GM12878 (cell line): ENCODE measurements at places on chromosomes 6 and 20. TPM values are rescaled to one million over a fixed set of nuclear protein-coding genes. Genes with fewer than 3 reads are reported as not detected.

DNA sequence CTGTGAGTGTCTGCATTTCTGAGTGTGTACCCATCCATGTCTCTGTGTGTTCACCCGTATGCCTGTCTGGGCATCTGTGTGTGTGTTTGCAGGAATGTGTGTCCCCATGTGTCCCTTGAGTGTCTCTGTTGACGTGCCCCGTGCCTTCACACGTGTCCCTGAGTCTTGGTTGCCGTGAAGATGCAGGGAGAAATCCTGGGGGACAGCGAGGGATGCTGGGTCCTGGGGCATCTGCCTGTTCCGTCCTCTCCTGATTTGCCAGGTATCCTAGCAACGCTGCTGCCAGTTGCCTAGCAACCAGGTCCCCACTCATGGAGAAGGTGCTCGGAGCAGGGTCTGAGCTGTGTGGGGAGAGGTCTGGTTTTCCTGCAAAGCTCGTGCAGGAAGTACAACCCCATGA lies 6.0 kb upstream of the LKAAEAR1 start:
- no peak overlapping the region for H3K27ac ChIP-seq
- no peak for DNase-seq

GRCh38 chr6:117919775-117920729 lies 13.0 kb downstream of the SLC35F1 start:
- no peaks in the 10 kb centered on the region for H3K4me1 ChIP-seq
- DNase-seq = no peak
- H3K27ac ChIP-seq = no peak overlapping the region

DNA sequence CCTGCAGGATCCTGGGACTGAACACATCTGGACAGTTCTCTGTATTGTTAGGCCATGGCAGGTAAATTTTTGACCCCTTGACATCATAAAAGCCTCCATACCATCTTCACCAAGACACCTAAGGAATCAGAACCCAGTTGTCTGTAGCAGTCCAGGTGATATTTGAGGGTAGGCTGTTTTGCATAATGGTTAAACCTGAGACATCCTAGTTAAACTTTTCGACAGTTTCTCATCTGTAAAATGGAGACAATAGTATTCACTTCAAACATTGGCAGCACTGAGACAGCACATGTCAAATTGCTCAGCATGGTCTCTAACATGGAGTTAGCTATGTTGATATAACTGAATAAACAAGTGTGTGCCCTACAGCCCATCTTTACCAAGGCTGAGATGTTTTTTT lies 24.8 kb downstream of the C6orf62 start:
- no peak overlapping the region for H3K4me3 ChIP-seq
- H3K4me1 ChIP-seq = no peaks in the 10 kb centered on the region; the same call in 1 of the 2 replicates

- no peaks in the 10 kb centered on the region for H3K27me3 ChIP-seq
- no peak overlapping the region for H3K4me3 ChIP-seq
- H3K36me3 ChIP-seq = peaks cover 25% of the 10 kb centered on the region
- H3K27ac ChIP-seq = no peak overlapping the region
- H3K4me1 ChIP-seq = no peaks in the 10 kb centered on the region
Observed at GRCh38 chr20:45069261-45069660, 31.7 kb downstream of the KCNS1 start.

- no peak overlapping the region for H3K27ac ChIP-seq
- DNase-seq = no peak
- H3K36me3 ChIP-seq = no peaks in the 10 kb centered on the region
- H3K4me3 ChIP-seq = no peak overlapping the region
- no peaks in the 10 kb centered on the region for H3K4me1 ChIP-seq
- H3K27me3 ChIP-seq = no peaks in the 10 kb centered on the region
Observed at GRCh38 chr6:81054036-81054435, 698.4 kb downstream of the TENT5A start.

PI3 gene
- not detected in 2 replicates for total RNA-seq

GRCh38 chr6:54830216-54830615 lies 16.4 kb upstream of the FAM83B start:
- no peaks in the 10 kb centered on the region for H3K36me3 ChIP-seq
- DNase-seq = no peak
- H3K27me3 ChIP-seq = no peaks in the 10 kb centered on the region
- no peak overlapping the region for H3K27ac ChIP-seq

- no peak for DNase-seq
- H3K27ac ChIP-seq = no peak overlapping the region
- H3K27me3 ChIP-seq = no peaks in the 10 kb centered on the region
- H3K4me1 ChIP-seq = peaks cover 29% of the 10 kb centered on the region
- H3K4me3 ChIP-seq = no peak overlapping the region
Observed at GRCh38 chr6:149138699-149139294, 178.7 kb upstream of the TAB2 start.

- no peak overlapping the region for H3K4me3 ChIP-seq
- H3K27me3 ChIP-seq = peaks cover 8% of the 10 kb centered on the region; the same call in 1 of the 2 replicates
- no peaks in the 10 kb centered on the region for H3K4me1 ChIP-seq
- H3K27ac ChIP-seq = no peak overlapping the region
- H3K36me3 ChIP-seq = no peaks in the 10 kb centered on the region; the same call in 1 of the 2 replicates
Observed at GRCh38 chr20:62816031-62816883, 593 bp upstream of the COL9A3 start.

GRCh38 chr20:50409495-50409894 lies 100.7 kb upstream of the PTPN1 start:
- H3K4me1 ChIP-seq = no peaks in the 10 kb centered on the region
- no peak for DNase-seq
- no peaks in the 10 kb centered on the region; the same call in none of the 2 replicates for H3K27me3 ChIP-seq

RSPO3 gene
- total RNA-seq = not detected in 2 replicates

GRCh38 chr6:89242574-89243330 lies 25.6 kb upstream of the GABRR1 start:
- peaks cover 14% of the 10 kb centered on the region for H3K4me1 ChIP-seq
- H3K27me3 ChIP-seq = no peaks in the 10 kb centered on the region
- no peak overlapping the region for H3K4me3 ChIP-seq
- DNase-seq = no peak
- H3K27ac ChIP-seq = no peak overlapping the region

MOCS1 gene
- total RNA-seq = 0.08 and 0.15 TPM in 2 replicates

DACT2 gene
- not detected in 2 replicates for total RNA-seq

KCNB1 gene
- total RNA-seq = 0.08 TPM in 1 of 2 replicates, not detected in the other

DNA sequence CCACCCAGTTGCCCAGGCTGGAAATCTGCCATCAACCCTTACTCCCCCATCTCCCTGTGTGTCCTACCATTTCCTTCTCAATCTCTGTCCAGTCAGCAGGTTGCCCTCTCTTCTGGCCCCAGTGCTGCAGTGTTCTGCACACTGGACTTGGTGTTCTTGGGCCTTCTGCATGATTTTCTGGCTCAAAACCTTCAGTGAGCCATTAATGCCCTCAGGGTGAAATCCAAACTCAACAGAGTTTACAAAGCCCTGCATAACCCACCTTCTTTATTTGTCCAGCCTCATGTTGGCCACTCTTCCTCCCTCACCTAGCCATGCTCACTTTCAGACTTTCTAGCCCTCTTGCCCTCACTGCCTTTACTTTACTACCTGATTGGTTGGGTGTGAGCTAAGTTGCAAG lies 5.0 kb upstream of the GSTA3 start:
- H3K27ac ChIP-seq = no peak overlapping the region
- DNase-seq = no peak
- H3K27me3 ChIP-seq = no peaks in the 10 kb centered on the region
- no peaks in the 10 kb centered on the region for H3K4me1 ChIP-seq
- H3K36me3 ChIP-seq = no peaks in the 10 kb centered on the region
- no peak overlapping the region for H3K4me3 ChIP-seq

FOXF2 gene
- total RNA-seq = not detected in 2 replicates

GRCh38 chr6:129875610-129876520 lies 14.8 kb upstream of the TMEM244 start:
- H3K4me3 ChIP-seq = peak overlapping the region; percentile 3; the same call in 1 of the 2 replicates
- peak overlapping the region; percentile 40 for H3K27ac ChIP-seq
- DNase-seq = peak; percentile 40
- peaks cover 9% of the 10 kb centered on the region; the same call in 1 of the 2 replicates for H3K4me1 ChIP-seq
- no peaks in the 10 kb centered on the region for H3K36me3 ChIP-seq

DNA sequence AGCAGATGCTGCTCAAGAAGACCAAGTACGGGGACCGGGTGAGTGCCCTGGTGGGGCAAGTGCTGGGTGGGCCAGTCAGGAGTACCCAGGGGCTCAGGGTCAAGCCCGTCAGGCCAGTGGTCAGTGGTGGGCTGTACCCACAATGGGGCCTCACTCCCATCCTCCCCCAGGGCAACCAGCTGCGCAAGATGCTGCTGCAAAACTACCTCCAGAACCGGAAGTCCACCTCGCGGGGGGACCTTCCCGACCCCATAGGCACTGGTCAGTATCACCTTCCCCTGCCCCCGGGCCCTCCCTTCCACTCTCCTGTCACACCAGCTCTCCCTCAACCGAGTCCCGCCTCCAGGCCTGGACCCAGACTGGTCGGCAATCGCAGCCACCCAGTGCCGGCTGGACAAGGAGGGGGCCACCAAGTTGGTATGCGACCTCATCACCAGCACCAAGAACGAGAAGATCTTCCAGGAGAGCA lies 27.0 kb downstream of the UQCC2 start:
- no peak for DNase-seq
- no peaks in the 10 kb centered on the region for H3K27me3 ChIP-seq
- H3K27ac ChIP-seq = no peak overlapping the region
- H3K36me3 ChIP-seq = peaks cover 7% of the 10 kb centered on the region; the same call in 1 of the 2 replicates
- H3K4me3 ChIP-seq = no peak overlapping the region

IRF4 gene
- 495 and 498 TPM in 2 replicates for total RNA-seq

LRRC73 gene
- total RNA-seq = 0.13 and 0.19 TPM in 2 replicates

CALHM5 gene
- total RNA-seq = not detected in 2 replicates

DNA sequence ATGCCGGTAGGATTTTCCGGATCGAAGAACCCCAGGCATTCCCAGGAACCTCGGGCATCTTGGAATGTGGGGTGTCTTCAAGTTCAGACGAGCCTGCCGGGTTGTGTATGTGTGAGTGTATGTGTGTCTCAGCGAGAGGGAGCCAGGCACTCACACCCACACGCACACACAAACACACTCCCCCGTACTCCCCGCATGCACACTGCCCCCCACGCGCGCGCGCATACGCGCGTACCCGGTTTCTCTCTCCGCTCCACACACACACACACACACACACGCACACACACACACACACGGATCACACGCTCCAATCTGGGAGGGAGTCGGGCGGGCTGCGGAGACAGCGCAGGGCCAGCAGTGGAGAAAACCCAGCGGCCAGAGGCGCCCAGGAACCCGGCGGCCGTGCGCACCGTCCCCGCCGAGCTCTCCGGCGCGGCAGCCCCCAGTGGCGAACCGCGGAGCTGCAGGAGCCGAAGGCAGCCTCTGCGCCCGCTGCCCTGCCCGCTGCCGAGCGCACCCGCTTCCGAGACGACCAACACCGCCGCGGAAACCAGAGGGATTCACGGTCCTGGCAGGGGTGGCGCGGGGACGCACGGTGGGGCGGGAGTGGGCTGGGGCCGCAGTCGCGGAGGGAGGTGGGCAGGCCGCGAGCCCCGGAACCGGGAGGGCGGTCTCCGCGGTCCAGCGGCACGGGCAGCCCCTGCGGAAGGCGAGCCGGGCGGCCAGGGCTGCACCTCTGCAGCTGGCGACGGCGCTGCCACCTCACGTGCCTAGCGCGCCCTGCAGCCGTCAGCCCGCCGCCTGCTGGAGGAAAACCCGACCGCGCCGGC lies at the start of gene LRFN2:
Gene LRFN2 (minus strand): TSS at position 125 of the 830 bp plus-strand sequence.
- H3K27ac ChIP-seq = no peak within 1 kb of the TSS
- H3K36me3 ChIP-seq = no peaks in the 10 kb centered on the region
- DNase-seq = no peak
- H3K4me1 ChIP-seq = no peaks in the 10 kb centered on the region
- no peak within 1 kb of the TSS for H3K4me3 ChIP-seq

DNA sequence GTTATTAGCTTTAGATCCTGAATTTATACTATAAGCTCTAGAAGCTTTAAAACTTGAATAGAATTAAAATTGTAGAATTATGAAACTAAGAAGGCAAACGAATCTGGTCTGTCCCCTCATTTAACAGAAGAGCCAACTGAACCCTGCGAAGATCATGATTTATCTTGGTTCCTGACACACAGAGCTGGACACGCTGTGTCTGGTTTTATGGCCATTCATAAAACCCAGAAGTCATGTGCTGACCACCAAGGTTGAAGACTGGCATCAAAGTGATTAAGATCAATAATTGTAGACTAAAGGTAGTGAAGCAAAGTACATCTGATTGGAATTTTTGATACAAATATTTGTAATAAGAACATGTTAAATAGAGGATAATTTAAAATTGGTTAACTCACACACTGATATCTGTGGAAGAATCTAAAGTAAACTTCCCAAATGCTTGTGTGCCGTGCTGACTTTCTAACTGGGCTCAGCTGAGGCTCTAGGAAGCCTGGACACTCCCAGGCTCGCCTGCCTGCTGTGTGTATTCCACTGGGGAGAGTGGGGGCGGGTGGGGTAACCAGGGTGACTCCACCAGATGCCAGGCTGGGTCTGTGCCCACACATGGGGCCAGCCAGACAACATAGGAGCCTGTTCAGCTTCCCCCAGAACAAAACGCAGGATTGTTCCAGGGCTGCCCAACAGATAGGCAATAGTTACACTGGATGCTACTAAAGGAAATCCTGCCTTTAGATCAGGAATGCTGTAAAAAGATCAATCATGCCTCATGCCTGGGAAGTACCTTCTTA lies 42.1 kb upstream of the SLC22A3 start:
- no peaks in the 10 kb centered on the region for H3K27me3 ChIP-seq
- H3K36me3 ChIP-seq = no peaks in the 10 kb centered on the region
- H3K27ac ChIP-seq = no peak overlapping the region
- no peak overlapping the region for H3K4me3 ChIP-seq

- peak overlapping the region; percentile 84 for H3K27ac ChIP-seq
- no peaks in the 10 kb centered on the region for H3K27me3 ChIP-seq
- peak overlapping the region; percentile 40; the same call in 1 of the 2 replicates for H3K4me3 ChIP-seq
- H3K4me1 ChIP-seq = peaks cover 53% of the 10 kb centered on the region
- DNase-seq = peak; percentile 92
Observed at GRCh38 chr6:42507195-42507594, 55.5 kb upstream of the TRERF1 start.

LTB gene
- total RNA-seq = 46.8 and 50.9 TPM in 2 replicates

DNA sequence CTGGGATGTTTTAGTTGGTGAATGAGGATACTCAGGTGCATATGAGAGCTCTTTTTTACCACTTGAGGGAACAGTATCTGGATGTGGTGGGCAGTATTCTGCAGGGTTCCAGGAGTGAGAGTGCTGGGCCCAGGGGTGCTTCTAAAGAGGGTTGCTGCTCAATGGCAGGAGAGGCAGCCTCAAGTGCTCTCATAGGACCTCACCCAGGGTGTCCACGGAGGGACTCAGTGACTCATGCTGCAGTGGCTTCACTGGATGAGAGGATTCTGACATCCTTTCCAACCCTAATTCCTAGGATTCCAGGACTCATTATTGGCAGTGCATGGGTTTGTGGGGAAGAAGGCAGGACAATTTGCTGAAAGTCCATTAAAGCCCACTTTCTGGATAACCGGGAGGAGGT lies 176.6 kb upstream of the FERMT1 start:
- no peaks in the 10 kb centered on the region for H3K36me3 ChIP-seq
- no peak overlapping the region for H3K27ac ChIP-seq
- no peaks in the 10 kb centered on the region for H3K27me3 ChIP-seq
- no peak for DNase-seq

DNA sequence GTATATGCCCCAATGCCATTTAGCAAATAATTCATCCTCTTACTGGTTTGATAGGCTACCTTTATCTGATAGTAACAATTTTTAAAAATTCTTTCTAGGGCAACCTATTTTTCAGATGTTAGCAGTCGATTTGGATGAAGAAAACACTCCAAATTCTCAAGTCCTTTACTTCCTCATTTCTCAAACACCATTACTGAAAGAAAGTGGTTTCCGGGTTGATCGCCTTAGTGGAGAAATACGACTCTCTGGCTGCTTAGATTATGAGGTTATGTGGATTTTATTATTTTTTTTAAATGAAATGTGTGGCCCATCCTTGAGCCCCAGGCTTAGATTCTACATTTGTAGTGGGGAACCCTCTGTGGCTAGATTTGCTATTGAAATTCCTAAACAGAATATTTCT lies 26.3 kb downstream of the CDH26 start:
- no peak overlapping the region for H3K27ac ChIP-seq
- H3K4me3 ChIP-seq = no peak overlapping the region
- H3K36me3 ChIP-seq = no peaks in the 10 kb centered on the region
